ENCODE measurements at places on chromosomes 12 and 14.

DNA sequence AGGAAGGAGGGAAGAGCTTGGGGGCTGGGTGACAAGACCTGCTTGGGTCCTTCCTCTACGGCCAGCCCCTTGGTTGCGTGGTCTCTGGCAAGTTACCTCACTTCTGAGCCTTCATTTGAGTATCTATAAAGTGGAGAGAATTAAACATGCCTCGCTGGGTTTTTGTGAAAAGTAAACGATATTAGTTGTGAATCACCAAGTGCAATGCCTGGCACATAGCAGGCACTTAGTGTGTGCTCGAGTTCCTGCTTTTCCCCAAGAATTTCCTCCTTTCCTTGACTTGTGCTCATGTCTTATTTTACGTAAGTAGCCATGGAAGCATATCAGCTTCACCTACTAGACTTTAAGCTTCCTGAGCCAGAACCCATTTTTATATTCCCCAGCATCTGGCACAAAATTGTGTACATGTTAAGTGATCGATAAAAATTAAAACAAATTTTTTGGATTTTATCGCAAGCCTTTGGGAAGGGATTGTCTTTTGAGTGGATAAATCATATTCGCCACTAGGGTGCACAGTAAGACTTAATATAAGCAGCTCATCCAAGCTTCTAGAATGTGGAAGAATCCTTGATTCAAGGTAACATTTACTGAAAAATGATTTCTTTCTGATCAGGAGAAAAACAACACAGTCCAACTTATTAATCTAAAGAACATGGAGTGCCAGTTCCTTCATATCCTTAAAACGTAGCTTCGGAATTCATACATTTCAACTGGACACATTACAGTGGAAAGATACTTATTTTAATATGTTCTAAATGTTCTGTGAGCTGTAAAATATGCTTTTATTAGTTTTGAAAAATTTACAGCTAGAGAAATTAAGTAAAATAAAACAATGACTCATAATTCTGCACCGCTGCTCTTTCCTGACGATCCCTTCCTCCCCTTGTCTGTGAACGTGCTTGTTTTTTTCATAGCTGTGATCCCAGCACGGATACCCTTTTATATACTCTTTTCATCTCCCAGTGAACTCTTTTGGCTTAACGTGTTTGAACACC is 62.0 kb downstream of the SLC25A47 start:
- DNase-seq = no peak

DNA sequence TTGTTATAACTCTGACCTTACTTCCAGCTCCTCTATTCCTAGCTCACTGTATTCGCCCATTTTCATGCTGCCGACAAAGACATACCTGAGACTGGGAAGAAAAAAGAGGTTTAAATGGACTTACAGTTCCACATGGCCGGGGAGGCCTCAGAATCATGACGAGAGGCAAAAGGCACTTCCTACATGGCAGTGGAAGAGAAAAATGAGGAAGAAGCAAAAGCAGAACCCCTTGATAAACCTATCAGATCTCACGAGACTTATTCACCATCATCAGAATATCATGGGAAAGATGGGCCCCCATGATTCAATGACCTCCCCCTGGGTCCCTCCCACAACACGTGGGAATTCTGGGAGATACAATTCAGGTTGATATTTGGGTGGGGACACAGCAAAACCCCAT is 14.5 kb upstream of the PHC1 start:
- DNase-seq = no peak

DNA sequence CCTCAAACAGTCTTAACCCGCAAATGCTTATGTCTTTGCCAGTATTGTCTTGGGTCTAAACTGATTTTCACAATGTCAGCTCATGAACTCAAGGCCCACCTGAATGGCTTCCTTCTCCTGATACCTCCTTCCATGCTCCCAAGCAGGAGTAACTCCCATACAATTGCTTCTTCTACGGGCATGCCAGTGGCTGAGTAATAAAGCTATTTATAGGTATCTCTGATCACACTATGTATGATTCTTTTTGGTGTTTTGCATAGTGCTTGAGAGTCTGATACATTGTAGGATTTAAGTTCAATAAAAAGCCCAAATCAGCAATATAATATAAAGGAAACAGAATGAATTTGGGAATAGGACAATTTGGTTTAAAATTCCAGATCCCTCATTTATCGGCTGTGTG is 235.0 kb upstream of the DCN start:
- DNase-seq = no peak

DNA sequence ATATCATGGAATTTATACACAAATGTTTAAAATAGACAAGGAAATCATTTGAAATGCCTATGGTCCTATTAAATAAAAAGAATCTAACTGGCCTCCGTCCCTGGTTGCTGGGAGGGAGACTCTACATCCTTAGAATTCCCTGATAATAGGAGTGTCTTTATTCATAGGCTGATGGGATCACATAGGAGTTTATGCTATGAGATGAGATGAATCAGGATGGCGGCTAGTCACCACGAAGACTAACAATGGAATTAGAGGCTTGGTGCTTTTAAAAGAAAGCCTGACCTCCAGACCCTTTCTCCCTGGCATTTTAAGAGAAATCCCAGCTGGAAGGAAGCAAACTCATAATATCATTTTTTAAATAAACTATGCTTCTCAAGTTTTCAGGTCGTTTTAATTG is 69.7 kb downstream of the SEC23A start:
- DNase-seq = no peak

GRCh38 chr14:92519246-92520101 is 5.9 kb downstream of the RIN3 start:
- no peak for DNase-seq

DNA sequence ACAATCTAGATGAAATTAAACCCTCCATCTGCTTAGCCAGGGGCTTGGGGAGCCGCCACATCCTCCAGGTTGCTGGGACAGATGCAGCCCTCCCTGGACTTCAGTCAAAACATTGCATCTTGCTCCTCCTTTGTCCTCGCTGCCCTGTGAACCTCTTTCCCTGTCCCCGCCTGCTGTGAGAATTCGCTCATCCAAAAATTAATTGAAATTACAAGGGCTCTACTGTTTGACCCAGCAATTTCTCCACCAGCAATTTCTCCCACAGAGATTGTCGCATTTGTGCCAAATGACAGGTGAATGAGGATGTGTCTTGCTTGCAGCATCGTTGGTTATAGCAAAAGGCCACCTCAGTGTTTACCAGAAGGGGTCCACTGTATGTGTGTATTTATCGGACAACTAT is 5.0 kb upstream of the POP5 start:
- no peak for DNase-seq

DNA sequence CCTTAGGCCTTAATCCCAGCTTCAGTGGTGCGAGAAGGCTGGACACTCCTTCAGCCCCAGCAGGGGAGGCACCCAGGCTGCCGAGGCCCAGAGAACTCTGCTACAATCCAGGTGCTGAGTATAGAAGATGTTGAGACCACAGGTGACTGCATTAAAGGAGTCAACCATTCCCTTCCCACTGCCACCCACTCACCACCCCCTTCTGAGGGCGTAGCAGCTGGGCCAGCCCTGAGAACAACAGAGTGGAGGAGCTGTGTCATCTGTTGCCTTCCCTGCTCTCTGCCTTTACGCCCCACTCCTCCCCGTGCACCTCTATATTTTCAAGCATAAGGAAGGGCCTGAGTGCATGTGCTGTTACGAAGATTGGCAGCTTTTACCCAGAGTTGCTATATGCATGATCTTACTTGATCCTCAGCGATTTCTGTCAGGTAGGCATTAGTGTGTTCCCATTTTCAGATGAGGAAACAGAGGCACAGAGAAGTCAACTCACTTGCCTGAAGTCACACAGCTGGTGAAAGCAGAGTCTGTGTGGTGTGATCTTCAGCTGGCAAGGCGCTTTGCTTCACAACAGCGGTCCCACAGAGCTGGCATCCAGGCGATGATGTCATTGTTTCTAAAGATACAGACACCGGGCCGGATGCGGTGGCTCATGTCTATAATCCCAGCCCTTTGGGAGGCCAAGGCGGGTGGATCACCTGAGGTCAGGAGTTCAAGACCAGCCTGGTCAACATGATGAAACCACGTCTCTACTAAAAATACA is 46.7 kb downstream of the RIN3 start:
- DNase-seq = no peak

DNA sequence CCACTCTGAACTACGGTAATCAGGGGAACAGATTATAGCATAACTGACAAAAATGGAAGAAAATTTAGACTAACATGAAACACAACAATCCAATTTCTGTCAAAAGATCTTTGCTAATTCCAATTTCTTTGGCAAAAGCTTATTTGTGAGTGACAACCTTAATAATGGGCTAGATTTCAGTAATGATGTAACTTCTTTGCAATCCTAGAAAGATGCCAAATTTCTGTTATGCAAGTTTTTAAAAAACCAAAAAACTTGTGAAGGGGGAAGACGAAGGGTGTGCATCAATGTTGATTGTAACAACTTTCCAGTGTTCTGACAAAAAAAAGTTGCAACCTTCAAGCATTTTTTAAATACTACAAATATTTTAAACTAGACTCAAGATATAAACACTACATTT is 59.9 kb downstream of the DICER1 start:
- no peak for DNase-seq
